Subcutaneous preadipocyte (primary cell): ENCODE measurements at places on chromosomes 16 and 17. TPM values are rescaled to one million over a fixed set of nuclear protein-coding genes. Genes with fewer than 3 reads are reported as not detected.

CTRL gene
- total RNA-seq = 0.37 and 1.4 TPM in 2 replicates

TOX3 gene
- not detected in 2 replicates for total RNA-seq

SP2 gene
- 0.73 and 2.2 TPM in 2 replicates for total RNA-seq

ZNF652 gene
- 9.6 and 11.5 TPM in 2 replicates for total RNA-seq

KCNJ2 gene
- 1.1 and 3.1 TPM in 2 replicates for total RNA-seq

FAM171A2 gene
- 0.73 and 0.98 TPM in 2 replicates for total RNA-seq

PDILT gene
- total RNA-seq = not detected in 2 replicates

GUCY2D gene
- under 0.01 TPM in 1 of 2 replicates, not detected in the other for total RNA-seq

LITAFD gene
- not detected in 2 replicates for total RNA-seq

CDRT15 gene
- total RNA-seq = not detected in 2 replicates

KRT17 gene
- total RNA-seq = 1.2 and 1.8 TPM in 2 replicates

FOXF1 gene
- under 0.01 and 1.6 TPM in 2 replicates for total RNA-seq

IGSF6 gene
- not detected in 2 replicates for total RNA-seq

SLC13A2 gene
- total RNA-seq = not detected in 2 replicates

PLLP gene
- under 0.01 TPM in 1 of 2 replicates, not detected in the other for total RNA-seq

NTN1 gene
- 0.20 and 0.37 TPM in 2 replicates for total RNA-seq

TBC1D3I gene
- under 0.01 TPM in 1 of 2 replicates, not detected in the other for total RNA-seq

RRAD gene
- total RNA-seq = 0.98 and 1.5 TPM in 2 replicates

KRT9 gene
- not detected in 2 replicates for total RNA-seq

ZG16B gene
- total RNA-seq = 0.37 TPM in 1 of 2 replicates, not detected in the other

CCR7 gene
- total RNA-seq = not detected in 2 replicates

JPH3 gene
- total RNA-seq = not detected in 2 replicates

LDHD gene
- 0.39 and 1.1 TPM in 2 replicates for total RNA-seq

KIF19 gene
- total RNA-seq = not detected in 2 replicates

CNTNAP1 gene
- total RNA-seq = 15.8 and 16.8 TPM in 2 replicates

GDPD1 gene
- total RNA-seq = 0.37 and 0.59 TPM in 2 replicates

DYNLRB2 gene
- 0.73 TPM in 1 of 2 replicates, not detected in the other for total RNA-seq

BAHCC1 gene
- 6.2 and 7.4 TPM in 2 replicates for total RNA-seq

TRPV3 gene
- total RNA-seq = 1.1 and 1.4 TPM in 2 replicates
